Stimulated activated CD4-positive, alpha-beta T cell treated with anti-CD3 and anti-CD28 coated beads, Interleukin-4, amount 100 ng/mL, for 4 hours (primary cell): ENCODE measurements at places on chromosomes 2 and 18.

GRCh38 chr2:186639939-186640338 is 50.1 kb downstream of the ITGAV start:
- no peak for DNase-seq

DNA sequence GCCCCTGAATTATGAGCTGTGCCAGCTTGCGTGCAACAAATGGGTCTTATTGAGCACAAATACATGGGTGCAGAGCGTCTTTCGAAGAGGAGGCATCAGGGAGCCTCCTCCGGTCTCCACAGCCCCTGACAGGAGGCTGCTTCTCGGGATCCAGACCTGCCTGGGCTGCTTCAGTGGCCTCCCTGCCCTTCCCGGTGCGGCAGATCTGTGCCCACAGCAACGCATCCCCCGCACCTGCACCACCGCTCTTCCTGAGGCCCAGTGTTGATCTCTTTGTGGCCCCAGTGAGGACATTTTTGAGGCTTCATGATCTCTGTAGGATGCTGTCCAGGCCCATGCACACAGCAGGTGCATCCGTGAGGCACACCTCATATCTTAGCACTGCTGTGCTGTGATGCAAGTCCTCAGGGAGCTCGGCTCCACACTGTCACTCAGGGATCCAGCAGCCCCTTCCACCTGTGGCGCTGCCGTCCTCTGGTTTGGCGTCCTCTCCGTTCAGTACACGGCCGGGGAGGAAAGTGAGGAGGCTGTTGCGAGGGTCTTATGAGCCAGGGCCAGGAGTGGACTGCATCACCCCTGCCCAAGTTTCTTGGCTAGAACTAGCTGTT is 17.4 kb downstream of the RTP5 start:
- no peak for DNase-seq

- DNase-seq, result no peak
Observed at GRCh38 chr2:106978647-106979046, 92.7 kb upstream of the ST6GAL2 start.

DNA sequence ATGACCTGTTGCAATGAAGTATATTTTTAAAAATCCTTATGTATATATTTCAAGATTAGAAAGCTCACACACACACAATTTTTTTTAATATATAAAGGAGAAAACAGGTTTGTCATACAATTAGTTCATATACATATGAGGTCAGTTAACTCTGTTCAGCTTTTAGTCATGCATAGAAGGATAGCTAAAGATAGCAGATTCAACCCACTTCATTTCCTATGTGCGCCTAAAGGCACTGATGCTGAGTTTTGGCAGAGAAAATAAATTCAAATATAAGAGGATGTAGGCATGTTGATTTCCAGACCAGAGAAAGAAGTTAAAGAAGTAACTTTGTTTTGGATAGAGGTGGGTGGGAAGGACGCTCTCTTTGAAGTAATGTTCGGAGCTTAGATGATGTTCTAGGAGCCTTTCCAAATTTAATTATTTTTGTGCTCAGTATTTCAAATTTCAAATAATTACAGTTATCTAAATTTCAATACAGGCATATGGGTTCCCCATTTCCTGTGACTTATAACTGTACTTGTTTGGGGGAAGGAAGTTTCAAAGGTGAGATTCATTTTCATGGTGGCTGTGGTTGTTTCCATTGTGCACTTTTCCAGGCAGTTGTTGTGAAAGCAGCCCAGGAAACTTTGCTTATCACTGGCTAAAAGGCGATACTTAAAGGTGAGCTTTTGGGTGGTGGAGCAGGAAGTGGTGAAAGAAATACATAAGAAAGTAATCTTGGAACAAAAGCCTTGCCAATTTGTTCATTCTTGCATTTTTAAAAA is 523.4 kb upstream of the FANCL start:
- no peak for DNase-seq

- no peak for DNase-seq
Observed at GRCh38 chr2:72144632-72145288, 2.9 kb downstream of the CYP26B1 start.

- no peak for DNase-seq
Observed at GRCh38 chr2:238042849-238043584, 17.8 kb upstream of the SCLY start.

DNA sequence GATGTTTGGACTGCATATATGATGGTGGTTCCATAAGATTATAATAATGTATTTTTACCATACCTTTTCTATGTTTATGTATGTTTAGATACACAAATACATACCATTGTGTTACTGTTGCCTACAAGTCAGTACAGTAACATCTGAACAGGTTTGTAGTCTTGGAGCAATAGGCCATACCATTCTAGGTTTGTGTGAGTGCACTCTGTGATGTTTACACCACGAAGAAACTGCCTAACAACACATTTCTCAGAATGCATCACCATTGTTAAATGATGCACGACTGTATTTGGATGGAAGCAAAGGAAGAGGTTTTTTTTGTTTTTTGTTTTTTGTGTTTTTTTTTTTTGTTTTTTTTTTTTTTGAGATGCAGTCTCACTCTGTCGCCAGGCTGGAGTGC is 9.5 kb downstream of the DUSP19 start:
- DNase-seq, result no peak

- DNase-seq, result no peak
Observed at GRCh38 chr2:166234112-166234846, 106.5 kb upstream of the SCN1A start.

GRCh38 chr2:127637725-127638252 is 8.2 kb upstream of the GPR17 start:
- no peak for DNase-seq

DNA sequence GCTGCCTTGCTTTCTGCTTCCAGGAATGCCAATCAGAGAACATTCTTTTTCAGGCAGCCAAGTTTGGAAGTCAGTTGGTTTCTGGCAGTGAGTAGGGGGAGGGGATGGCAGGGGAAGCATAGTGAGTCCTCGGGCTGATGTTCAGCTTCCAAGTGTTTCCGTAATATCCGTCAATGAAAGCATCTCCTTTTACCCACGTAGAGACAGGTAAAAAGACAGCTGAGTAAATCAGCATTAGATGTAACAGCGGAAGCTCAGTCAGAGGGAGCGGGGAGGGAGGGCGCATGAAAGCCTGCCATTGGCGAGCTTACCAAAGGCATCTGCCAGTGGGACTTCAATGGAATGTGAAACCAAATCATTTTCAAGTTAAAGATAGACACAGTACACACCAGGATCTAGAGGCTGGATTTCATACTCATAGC is 117.1 kb upstream of the DTNA start:
- no peak for DNase-seq

- no peak for DNase-seq
Observed at GRCh38 chr2:97735161-97735561, 21.8 kb downstream of the ZAP70 start.
